ENCODE measurements at places on chromosomes 6 and 20. TPM values are rescaled to one million over a fixed set of nuclear protein-coding genes. Genes with fewer than 3 reads are reported as not detected.

GRCh38 chr20:53869466-53870258 lies 200.7 kb downstream of the BCAS1 start:
- DNase-seq, result peak; percentile 81

- no peak for DNase-seq
Observed at GRCh38 chr6:140940251-140940925, 1192.3 kb upstream of the GJE1 start.

GRCh38 chr20:35771689-35772562 lies at the start of gene PHF20:
PHF20 (plus strand) TSS chr20:35772015; CDS start chr20:35801523, 29,508 bp downstream.
- DNase-seq, result peak; percentile 99

Gene ERMARD
- 12.2 TPM for total RNA-seq

Gene TP53TG5
- total RNA-seq, result not detected

GRCh38 chr20:1494436-1494835 lies 3.2 kb upstream of the SIRPB2 start:
- DNase-seq, result no peak

Gene NOP56
- 57.1 TPM for total RNA-seq

DNA sequence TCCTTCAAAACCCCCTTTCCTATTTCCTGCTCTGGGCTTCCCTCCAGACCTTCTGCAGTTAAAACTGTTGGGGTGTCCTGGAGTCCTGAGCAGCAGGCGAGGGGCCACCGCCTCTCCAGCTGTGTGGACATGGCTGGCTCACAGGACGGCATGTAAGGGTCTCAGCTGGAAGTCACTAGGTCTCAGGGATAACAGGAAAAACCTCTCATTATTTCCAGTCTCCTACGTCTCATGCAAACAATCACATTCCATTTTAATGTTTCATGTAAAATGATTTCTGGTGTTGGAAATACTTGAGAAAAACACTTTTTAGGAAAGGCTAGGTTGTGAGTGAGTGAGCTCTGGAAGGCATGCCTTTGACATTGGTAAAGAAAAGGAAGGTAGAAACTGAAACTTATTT lies 158.7 kb downstream of the SCML4 start:
- DNase-seq, result no peak

Gene GFOD1
- 4.3 TPM for total RNA-seq

DNA sequence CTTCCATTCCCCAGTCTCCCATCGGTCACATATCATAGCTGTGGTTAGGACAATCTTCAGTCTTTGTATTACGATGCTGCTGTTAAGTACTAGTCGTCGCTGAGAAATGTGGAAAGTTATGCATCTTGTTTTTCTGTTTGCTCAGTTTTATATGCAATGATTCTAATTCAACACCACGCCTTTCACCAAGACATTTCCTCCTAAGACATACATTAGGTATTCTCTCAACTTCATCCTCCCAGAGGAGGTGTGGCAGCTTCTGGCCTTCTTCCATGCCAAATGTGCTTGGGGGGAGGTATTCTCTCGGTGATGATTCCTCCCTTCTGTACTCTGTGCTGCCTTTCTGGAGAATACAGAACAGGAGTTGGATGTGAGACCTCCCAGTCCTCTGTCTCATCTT lies 66.1 kb downstream of the B4GALT5 start:
- DNase-seq, result no peak

- DNase-seq, result no peak
Observed at GRCh38 chr6:101607111-101607690, 213.7 kb downstream of the GRIK2 start.

All from body of pancreas (tissue), 4 donors.